CD4-positive, alpha-beta T cell treated with Interleukin-17A for 1 hour (primary cell): ENCODE measurements at places on chromosomes 3 and 15.

DNA sequence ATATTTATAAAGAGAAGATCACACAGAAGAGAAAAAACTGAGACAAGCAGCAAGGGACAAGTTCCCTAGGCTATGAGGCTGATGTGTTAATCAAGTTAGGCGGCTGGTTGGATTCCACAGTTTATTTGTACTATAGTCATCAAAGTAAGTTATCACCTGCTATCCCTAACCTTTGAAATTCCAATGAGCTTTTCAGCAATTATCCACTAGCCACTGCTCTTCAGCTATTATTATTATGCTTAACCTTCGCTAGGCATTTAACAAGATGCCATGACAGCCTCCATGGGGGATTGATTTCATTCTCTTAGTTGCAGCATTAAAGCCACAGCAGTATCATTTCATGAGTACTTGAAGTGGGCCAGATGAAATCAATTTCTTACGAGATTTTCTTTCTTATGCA lies 699.5 kb upstream of the NAALADL2 start:
- DNase-seq = no peak

DNA sequence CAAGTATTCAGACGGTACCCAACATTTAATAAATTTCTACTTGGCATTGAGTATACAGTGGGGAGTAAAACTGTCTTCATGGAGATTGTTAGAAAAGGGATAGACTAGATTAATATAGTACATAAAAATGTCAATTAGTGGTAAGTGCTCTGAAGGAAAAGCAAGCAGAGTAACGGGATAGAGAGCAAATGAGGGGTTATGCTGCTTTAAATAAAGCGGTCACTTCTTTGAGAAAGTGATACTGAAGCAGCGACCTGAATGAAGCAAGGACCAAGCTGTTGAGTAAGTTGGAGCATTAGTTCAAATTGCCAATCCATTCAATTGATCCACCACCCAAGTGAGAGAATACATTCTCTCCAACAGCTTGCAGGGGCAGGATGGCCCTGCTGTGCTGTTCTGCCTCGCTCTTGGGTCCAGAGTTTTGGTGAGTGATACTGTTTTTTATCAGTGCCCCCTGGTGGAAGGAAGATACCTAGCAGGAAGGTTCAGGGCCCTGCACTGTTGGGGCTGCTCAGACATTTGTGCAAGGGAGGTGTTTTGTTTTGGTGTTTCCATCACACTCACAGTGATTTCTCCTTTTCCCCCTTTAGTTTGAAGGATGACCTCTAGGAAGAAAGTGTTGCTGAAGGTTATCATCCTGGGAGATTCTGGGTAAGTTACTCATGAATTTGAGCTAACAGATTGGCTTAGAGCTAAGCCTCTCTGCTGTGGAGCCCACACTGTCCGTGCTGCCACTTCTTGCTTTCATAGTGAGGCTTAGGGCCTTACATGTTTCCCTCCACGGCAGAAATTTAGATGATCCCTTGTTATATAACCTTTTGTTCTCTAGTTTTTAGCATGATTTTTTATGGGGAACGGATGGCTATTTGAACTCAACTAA lies 69.0 kb downstream of the RAB7A start:
- peak; percentile 86 for DNase-seq

DNA sequence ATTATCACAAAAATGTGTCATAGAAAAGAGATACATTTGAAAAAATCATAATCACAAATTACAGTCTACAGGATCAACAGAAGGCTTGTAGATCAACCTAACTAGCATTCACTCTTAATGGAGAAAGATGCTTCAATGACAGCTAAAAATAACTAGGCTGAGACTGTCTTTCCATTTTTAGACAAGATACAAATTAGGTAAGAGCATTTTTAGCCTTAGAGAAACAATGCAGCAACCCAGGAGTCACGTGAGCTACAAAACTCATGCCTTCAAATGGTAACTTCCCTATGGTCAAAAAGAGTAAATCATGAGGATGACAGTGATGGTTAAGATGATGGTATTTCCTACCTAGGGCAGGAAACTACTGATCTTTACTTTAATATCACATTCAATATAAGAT lies 415.4 kb downstream of the MAGI1 start:
- no peak for DNase-seq

DNA sequence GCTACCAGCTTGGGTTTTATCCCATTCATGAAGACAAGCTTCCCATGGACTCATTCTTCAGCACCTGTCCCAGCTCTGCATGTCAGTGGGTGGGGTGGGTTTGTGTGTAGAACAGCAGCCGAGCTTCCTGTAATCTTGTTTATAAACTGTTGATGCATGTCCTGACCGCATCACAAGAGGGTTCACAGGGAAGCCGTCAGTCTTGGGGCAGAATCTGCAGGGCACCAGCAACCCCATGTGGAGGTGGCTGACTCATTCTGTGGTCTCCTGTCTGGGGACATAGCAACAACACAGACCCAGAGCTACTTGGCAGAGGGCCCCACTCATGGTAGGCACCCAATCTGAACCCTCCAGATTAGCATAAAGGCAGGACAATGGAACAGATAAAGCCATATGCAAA lies 35.6 kb downstream of the DAPK2 start:
- peak; percentile 91 for DNase-seq

DNA sequence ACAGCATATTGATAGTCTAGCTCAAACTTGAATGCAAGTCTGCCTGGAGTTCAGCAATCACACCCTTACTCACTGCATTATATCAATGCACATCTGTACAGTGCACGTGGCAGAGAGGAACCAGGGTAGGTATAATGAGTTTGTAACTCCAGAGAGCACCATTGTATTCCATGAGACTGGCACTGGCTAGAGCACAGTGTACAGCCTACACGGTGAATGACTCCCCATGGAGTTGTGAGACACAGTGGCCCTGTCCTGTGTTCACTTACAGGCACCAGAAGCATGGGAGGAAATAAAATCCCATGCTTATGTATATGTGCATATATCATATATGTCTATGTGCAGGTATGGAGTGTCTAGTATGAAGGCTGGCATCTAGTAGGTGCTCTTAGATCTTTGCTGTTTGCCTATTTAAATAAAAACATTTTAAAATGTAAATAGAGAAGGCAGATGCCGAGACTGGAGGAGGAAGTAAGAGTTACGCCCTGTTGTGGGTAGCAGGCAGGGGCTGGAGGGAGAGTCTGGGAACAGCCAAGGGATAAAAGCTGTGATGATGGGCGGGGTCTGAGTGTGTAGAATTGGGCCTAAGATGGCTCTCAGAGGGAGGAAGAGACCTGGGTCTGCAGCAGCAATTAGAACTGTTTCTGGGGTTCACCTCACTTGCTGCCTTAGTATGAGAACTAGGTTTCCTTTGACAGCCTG lies 360.7 kb upstream of the ICE2 start:
- no peak for DNase-seq

- peak; percentile 18 for DNase-seq
Observed at GRCh38 chr3:151283907-151284461, 5.6 kb upstream of the P2RY14 start.

GRCh38 chr15:101137312-101137940 lies 114.4 kb downstream of the CHSY1 start:
- no peak for DNase-seq
